ENCODE measurements at places on chromosomes 6 and 20. TPM values are rescaled to one million over a fixed set of nuclear protein-coding genes. Genes with fewer than 3 reads are reported as not detected.

DNA sequence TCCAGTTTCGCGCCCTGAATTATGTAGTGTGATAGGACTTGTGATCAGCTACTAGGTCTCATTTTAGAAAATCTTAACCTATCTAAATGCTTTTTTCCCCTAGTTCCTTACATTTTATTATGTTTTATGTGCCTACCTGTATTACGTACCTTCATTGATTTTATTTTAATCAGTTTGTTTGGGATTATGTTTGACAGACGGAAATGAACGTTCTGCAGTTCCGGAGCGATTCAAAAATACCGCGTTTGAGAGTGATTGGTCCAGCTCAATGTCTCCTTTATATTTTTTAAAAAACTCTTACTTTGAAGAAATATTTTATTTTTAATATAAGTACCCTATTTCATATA, 114.3 kb upstream of the BTN3A2 start:
- DNase-seq = no peak

- no peak for DNase-seq
Measured at GRCh38 chr20:1867495-1868260, 27.5 kb upstream of the SIRPA start.

GRCh38 chr6:126118936-126119335, 132.6 kb downstream of the TRMT11 start:
- DNase-seq = no peak

- DNase-seq = no peak
Measured at GRCh38 chr6:13404228-13404891, 76.0 kb upstream of the TBC1D7 start.

GRCh38 chr6:166318227-166318626, 10.0 kb upstream of the PRR18 start:
- DNase-seq = no peak

The NAA20 gene
- total RNA-seq = 29.5 TPM

The UNC93A gene
- total RNA-seq = not detected
